Gastrocnemius medialis (tissue), 4 donors: ENCODE measurements at places on chromosomes 2 and 18.

GRCh38 chr2:66789741-66790140 lies 354.8 kb downstream of the MEIS1 start:
- no peak overlapping the region for H3K4me3 ChIP-seq
- H3K27me3 ChIP-seq: no peaks in the 10 kb centered on the region
- no peak for DNase-seq
- no peaks in the 10 kb centered on the region for H3K4me1 ChIP-seq
- no peak overlapping the region for H3K27ac ChIP-seq

DNA sequence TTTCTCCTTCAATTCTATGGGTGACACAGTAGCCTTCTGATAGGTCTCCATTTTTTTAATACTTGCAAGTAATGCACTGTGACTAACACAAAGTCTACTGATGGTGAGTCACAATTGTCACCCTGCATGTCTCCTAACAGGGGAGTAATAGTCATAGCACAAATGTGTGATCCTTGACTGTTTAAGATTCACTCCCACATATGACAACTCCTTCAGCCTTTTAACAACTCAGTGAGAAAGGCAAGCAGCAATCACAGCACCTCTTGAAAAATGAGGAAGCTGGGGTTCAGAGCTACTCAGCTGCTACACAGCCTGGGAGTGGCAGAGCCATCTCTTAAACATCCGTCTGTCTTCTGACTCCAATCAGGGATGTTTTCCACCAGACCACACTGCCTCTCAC lies 63.8 kb downstream of the EHD3 start:
- no peak overlapping the region for H3K27ac ChIP-seq
- no peak for DNase-seq
- H3K4me3 ChIP-seq: no peak overlapping the region
- no peaks in the 10 kb centered on the region for H3K27me3 ChIP-seq
- no peaks in the 10 kb centered on the region for H3K36me3 ChIP-seq

DNA sequence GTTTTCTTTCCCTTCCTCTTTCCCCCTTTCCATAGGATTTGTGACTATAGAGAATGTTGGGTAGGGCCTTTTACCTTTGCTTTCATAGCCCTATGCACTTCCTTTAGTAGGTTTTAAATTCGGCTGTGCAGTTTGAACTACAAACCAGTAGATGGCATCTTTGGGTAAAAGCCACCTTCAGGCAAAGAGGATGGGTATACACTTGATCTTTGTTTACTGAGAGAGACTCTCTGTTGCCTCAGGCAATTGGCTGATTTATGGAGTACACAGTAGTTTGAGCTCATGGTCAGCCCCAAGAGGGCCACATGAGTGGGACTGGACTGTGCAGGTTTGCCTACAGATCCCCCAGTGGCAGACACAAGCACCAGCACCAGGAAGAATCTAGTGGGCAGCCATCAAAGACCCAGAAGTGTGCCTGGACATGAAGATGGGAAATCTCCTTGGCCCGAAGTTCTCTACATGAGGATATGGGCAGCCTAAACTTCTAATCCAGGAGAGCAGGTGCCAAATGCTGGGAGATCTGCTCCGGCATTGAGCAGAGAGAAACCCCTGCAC lies 1304.3 kb upstream of the DDX18 start:
- no peaks in the 10 kb centered on the region for H3K36me3 ChIP-seq
- H3K4me3 ChIP-seq: no peak overlapping the region
- DNase-seq: no peak
- H3K27ac ChIP-seq: no peak overlapping the region
- no peaks in the 10 kb centered on the region for H3K4me1 ChIP-seq

GRCh38 chr18:70523035-70523791 lies 234.4 kb downstream of the SOCS6 start:
- H3K27me3 ChIP-seq: no peaks in the 10 kb centered on the region
- H3K4me1 ChIP-seq: no peaks in the 10 kb centered on the region
- no peak for DNase-seq
- H3K36me3 ChIP-seq: no peaks in the 10 kb centered on the region
- no peak overlapping the region for H3K27ac ChIP-seq

- no peak for DNase-seq
- no peaks in the 10 kb centered on the region for H3K36me3 ChIP-seq
- no peak overlapping the region for H3K27ac ChIP-seq
- no peaks in the 10 kb centered on the region for H3K27me3 ChIP-seq
Observed at GRCh38 chr2:61834893-61835292, 19.0 kb downstream of the FAM161A start.

GRCh38 chr2:110881908-110882307 lies 149.5 kb downstream of the ACOXL start:
- no peak overlapping the region for H3K4me3 ChIP-seq
- no peaks in the 10 kb centered on the region for H3K27me3 ChIP-seq
- H3K36me3 ChIP-seq: no peaks in the 10 kb centered on the region

DNA sequence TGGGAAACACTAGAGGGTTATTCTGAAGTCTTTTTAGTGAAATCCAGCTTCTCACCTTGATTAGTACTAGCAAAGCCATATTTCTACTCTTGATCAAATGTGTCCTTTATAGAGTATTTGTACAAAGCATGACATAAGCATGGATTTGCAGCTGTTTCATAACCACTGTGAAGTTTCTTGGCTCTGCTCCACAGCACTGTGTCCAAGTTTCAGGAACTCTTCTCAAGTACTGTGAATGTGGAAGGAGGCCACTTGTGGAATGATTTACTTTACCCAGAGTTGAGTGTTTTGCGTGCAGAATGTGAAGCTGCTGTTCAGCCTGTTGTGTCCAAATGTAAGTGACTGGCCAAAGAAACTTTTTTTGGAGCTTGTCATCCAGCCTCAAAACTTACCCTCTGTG lies 16.2 kb upstream of the MAPRE2 start:
- H3K36me3 ChIP-seq: no peaks in the 10 kb centered on the region
- peak overlapping the region; percentile 35 for H3K27ac ChIP-seq
- peak; percentile 66 for DNase-seq
- peaks cover 77% of the 10 kb centered on the region for H3K4me1 ChIP-seq
- H3K4me3 ChIP-seq: no peak overlapping the region

GRCh38 chr2:240134956-240135520 lies 1.1 kb downstream of the COPS9 start:
- peaks cover 26% of the 10 kb centered on the region for H3K4me1 ChIP-seq
- no peaks in the 10 kb centered on the region for H3K36me3 ChIP-seq

GRCh38 chr2:70816726-70817125 lies 3.7 kb downstream of the CLEC4F start:
- no peaks in the 10 kb centered on the region for H3K4me1 ChIP-seq
- H3K36me3 ChIP-seq: no peaks in the 10 kb centered on the region
- no peaks in the 10 kb centered on the region for H3K27me3 ChIP-seq
- H3K27ac ChIP-seq: no peak overlapping the region
- DNase-seq: no peak

DNA sequence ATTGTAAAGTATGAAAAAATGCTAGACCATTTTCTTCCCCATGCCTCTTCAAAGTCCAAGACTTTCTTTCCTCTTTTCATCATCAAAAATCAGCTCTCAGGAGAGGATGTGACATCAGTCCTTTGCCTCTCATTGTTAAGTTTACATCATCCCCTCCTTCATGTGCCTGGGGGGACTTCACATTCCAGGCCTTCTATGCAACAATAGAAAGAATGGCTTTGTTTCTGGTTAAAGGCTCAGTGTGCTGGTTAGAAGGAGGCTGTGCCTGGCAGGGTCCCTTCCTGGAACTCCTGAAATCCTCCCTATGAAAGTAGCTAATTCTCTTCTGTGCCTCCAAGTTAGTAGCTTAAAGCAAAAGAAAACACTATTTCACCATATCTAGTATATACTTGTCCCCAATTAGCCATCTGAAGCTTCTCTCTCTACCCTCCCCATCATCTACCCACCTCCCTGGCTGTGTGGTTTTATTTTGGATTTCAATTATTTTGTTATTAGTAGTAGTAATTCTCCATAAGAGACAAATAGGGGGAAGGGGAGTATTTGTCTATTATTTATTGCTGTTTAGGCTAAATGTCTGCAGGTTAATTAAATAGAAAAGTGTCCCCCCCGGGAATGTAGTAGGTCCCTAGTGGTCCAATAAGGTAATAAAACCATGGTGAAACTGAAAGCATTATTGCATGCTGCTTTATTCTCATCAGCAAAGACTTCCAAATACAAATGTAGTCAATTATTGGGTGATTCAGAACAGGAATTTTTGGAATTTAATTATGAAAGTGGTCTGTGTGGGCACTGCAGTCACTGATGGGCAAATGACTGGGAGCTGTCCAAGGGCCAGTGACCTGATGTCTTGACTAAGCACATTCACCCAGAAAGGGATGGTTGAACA lies 69.0 kb downstream of the CPO start:
- H3K36me3 ChIP-seq: no peaks in the 10 kb centered on the region
- no peaks in the 10 kb centered on the region for H3K4me1 ChIP-seq
- DNase-seq: no peak
- no peak overlapping the region for H3K27ac ChIP-seq

GRCh38 chr2:38581193-38582147 lies 21.3 kb downstream of the HNRNPLL start:
- no peak for DNase-seq
- H3K27me3 ChIP-seq: no peaks in the 10 kb centered on the region
- peaks cover 17% of the 10 kb centered on the region for H3K4me1 ChIP-seq
- H3K4me3 ChIP-seq: no peak overlapping the region

DNA sequence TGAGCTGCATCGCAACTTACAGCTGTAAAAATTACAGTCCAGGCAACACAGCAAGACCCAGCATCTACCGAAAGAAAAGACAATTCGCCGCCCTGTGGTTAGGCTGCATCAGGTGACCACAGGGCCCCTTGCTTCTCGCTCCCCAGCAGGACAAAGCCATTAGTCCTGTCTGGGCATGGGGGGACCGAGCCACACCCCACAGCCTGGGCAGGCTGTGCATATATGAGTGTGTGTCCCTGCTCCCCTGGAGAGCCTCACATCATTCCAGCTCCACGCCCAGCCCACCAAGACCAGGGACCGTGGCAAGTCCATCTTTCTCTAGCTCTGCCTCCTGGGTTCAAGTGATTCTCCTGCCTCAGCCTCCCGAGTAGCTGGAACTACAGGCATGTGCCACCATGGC lies 33.9 kb downstream of the SNORC start:
- no peak overlapping the region for H3K4me3 ChIP-seq
- DNase-seq: no peak
- peaks cover 15% of the 10 kb centered on the region for H3K27me3 ChIP-seq

DNA sequence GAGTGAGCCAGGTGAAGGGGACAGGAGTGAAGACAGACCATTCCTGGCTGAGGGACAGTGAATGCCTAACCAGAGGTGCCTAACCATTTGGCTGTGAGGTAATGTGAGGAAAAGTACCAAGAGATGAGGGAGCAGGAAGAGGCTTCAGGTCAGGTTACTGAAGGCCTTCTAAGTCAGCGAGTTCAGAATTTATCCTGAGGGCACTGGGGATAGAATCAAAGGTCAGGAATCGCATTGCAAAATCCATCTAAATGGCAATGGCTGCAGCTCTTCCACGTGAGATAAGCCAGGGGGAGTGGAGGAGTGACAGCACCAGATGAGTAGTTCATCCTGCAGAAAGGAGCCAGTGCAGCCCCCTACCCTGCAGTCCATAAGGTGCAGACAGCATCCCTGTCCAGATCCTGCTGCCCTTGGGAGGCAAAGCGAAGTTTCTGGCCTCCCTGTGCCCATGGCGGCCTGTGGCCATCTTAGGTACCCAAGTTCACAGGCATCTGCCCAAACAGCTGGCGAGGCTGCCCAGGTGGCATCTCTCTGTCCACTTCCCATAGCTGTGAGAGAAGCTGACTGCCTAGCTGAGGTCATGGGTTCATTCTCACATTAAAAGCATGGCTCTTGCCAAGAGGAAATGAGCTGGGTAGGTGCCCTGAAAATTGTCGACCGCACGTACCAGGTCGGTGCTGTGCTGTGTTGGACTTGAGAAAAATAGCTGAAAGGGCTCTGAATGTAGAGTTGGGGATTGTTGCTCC lies 49.5 kb downstream of the CYP27C1 start:
- no peak overlapping the region for H3K4me3 ChIP-seq
- peak; percentile 23 for DNase-seq
- H3K27ac ChIP-seq: peak overlapping the region; percentile 20
- H3K36me3 ChIP-seq: no peaks in the 10 kb centered on the region
- H3K4me1 ChIP-seq: peaks cover 26% of the 10 kb centered on the region

GRCh38 chr2:186554429-186554828 lies 35.4 kb upstream of the ITGAV start:
- no peak for DNase-seq
- H3K4me1 ChIP-seq: no peaks in the 10 kb centered on the region
- no peaks in the 10 kb centered on the region for H3K36me3 ChIP-seq
- H3K4me3 ChIP-seq: no peak overlapping the region
- no peak overlapping the region for H3K27ac ChIP-seq
- H3K27me3 ChIP-seq: no peaks in the 10 kb centered on the region
